Stimulated activated CD4-positive, alpha-beta T cell treated with anti-CD3 and anti-CD28 coated beads, Interleukin-4, amount 100 ng/mL, for 24 hours (primary cell): ENCODE measurements at places on chromosomes 16 and 17.

DNA sequence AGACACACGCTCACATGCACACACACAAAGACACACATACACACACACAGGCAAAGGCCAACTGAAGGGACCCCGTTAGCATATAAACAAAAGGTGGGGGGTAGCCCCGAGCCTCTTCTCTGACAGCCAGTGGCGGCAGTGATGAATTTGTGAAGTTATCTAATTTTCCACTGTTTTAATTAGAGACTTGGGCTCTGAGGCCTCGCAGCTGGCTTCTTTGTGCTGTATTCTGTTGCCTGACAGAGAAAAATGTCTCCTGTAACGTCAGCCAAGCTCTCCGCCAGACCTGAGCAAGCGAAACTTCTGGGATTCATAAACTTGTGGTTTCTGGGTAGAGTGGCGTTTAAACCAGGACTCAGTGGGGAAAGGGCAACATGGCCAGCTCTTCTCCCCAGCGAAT is 113.9 kb upstream of the FOXF1 start:
- no peak for DNase-seq

DNA sequence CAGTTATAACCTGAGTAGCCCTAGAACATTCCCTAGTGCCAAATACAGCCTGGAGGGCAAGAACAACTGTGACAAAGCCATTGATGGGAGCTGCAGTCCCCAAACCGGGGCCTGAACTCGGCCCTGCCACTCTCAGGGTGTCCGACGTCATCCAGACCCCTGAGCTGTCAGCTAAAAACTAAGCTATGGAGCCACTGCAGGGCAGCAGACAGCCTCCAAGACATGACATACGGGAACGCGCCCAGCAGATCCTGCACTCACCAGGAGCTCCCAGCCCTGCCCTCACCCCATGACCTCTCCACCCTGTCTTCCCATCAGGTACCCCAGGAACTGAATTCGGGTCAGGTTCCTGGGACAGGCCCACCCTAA is 28.4 kb downstream of the KDM8 start:
- no peak for DNase-seq

- DNase-seq = no peak
Observed at GRCh38 chr16:77660311-77660710, 62.0 kb upstream of the NUDT7 start.

DNA sequence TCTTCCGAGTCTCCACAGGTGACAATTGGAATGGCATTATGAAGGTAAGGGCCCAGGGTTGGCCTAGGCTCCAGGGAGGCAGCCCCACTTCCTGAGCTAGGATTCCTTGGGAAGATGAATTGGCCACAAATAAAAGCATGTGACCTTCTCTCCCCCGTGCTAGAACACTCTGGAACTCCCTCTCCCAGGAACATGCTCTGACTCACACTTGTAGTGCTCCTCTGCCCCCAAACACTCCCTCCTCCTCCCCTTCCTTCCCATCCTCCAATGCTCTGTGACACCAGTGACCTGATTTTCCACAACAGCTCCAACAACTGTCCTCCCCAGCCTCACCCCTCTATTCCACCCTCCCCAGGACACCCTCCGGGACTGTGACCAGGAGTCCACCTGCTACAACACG is 16.4 kb upstream of the ABCC3 start:
- no peak for DNase-seq

DNA sequence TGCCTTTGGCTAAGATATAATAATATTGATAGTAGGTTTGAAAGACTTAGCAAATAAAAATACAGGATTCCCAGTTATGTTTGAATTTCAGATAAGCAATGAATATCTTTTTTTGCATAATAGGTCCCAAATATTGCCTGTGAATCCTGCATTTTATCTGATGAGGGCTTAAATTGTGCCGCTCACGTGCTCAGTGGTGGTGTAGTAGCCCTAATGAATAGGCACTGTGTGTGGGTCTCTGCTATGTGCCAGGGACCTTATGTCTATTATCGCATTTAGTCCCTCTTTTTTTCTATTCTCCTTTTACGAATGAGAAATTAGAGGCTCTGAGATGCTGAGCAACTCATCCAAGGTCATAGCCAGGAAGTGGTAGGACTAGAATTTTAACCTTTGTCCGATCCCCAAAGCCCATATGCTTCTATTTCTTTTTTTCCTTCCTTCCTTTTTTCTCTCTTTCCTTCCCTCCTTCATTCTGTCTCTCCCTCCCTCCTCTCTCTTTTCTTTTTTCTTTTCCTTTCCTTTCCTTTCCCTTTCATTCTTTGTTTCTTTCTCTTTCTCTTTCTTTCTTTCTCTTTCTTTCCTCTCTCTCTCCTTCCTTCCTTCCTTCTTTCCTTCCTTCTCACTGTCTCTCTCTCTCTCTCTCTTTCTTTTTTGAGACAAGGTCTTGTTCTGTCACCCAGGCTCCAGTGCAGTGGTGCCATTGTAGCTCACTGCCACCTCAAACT is 47.2 kb downstream of the RGS9 start:
- no peak for DNase-seq

DNA sequence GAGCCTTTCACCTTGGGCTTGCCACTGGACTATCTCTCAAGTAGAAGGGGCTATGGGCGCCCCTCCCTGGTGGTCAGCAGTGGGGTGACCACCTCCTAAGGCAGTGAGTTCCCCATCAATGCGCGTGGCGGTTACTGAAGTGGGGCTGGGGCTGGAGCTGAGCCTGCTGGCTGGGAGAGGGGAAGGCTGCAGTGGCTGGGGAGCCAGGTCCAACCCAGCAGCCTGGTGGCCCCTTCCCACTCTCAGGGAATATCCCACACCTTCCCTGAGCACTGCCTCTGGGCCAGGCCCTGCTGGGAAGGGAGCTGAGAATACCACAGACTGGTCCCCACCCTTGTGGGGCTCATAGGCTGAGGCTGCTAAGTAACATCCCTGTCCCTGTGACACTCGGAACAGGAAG is 19.8 kb upstream of the MPRIP start:
- DNase-seq = no peak

- DNase-seq = no peak
Observed at GRCh38 chr16:28146536-28146935, 65.2 kb downstream of the XPO6 start.

DNA sequence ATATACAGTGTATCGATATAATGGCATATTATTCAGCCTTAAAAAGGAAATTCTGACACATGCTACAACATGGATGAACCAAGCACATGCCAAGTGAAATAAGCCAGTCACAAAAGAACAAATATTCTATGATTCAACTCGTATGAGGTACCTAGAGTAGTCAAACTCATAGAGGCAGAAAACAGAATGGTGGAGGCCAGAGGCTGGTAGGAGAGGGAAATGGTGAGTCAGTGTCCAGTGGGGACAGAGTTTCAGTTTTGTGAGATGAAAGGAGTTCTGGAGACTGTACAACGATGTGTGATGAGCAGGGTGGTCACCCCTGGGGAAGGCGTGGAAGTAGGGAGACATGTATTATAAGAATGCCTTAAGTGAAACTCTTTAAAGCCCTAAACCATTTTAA is 39.9 kb downstream of the RNF157 start:
- no peak for DNase-seq

GRCh38 chr17:32689348-32689747 is 187.6 kb downstream of the MYO1D start:
- no peak for DNase-seq

DNA sequence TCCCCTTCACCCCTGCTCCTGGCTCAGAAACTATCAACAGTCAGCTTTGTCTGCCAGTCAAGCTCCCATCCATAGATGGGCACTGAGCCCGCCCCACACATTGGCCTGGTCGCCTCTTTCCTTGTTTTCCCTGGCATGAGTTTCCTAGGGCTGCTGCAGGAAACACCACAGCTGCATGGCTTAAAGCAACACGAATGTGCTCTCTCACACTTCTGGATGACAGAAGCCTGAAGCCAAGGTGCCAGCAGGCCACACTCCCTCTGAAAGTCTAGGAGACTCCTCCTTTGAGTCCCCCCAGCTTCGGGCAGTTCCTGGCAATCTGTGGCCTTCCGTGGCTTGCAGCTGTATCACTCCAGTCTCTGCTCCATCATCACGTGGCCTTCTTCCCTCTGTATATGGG is 69.9 kb downstream of the TBC1D16 start:
- no peak for DNase-seq
